ENCODE measurements at places on chromosomes 16 and 17.

DNA sequence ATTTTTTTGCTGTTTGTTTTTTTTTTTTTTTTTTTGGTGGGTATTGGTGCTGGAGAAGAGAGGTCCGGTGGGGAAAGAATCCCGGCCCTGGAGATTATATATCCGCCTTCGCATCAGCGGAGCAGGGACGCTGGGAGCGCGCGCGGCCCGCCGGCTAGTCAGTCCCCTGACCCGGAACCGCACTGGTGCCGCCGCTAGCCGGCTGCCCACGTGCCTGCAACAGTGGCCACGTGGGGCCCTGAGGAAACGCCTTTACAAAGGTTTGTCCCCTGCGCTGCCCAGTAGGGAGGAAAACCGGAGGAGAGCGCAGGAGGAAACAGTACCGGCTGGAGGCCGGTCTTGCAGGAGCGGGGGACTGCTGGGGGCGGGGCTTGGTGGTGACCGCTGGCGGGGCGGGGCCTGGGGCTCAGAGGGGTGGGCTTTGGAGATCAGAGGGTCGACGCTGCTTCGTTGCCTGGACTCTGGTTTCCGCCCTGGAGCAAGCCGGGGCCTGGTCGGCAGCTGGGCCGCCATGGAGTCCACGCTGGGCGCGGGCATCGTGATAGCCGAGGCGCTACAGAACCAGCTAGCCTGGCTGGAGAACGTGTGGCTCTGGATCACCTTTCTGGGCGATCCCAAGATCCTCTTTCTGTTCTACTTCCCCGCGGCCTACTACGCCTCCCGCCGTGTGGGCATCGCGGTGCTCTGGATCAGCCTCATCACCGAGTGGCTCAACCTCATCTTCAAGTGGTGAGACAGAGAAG lies at the start of gene G6PC3:
G6PC3 (plus strand) TSS at position 281 of the 743 bp plus-strand sequence; CDS start at position 512, 231 bp downstream.
- DNase-seq: peak; percentile 85

- no peak for DNase-seq
Measured at GRCh38 chr16:67914758-67915495, 16.7 kb downstream of the CTRL start.

GRCh38 chr16:73172973-73173709 lies 125.2 kb upstream of the ZFHX3 start:
- DNase-seq: no peak

DNA sequence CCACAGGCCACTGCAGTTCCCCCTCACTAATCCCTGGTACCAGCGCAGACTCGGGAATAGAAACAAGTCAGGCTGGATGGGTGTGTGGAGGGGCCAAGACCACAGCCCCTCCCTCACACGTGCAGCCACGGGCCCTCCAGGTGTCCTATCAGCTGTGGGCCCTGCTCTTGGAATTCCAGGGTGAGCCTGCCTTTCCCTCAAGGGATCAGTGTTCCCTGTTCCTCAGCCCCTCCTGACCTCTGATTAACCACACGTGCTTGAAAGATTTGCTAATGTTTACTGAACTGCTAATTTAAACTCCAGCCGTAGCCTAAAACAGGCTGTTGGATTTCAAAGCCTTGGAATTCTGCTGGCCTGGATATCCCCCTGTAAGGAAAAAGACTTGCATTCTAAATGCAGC lies 146.4 kb downstream of the SOCS1 start:
- no peak for DNase-seq

- no peak for DNase-seq
Measured at GRCh38 chr16:75502916-75503605, 7.8 kb upstream of the CHST6 start.

- DNase-seq: no peak
Measured at GRCh38 chr16:57977418-57978069, 6.6 kb upstream of the CNGB1 start.

DNA sequence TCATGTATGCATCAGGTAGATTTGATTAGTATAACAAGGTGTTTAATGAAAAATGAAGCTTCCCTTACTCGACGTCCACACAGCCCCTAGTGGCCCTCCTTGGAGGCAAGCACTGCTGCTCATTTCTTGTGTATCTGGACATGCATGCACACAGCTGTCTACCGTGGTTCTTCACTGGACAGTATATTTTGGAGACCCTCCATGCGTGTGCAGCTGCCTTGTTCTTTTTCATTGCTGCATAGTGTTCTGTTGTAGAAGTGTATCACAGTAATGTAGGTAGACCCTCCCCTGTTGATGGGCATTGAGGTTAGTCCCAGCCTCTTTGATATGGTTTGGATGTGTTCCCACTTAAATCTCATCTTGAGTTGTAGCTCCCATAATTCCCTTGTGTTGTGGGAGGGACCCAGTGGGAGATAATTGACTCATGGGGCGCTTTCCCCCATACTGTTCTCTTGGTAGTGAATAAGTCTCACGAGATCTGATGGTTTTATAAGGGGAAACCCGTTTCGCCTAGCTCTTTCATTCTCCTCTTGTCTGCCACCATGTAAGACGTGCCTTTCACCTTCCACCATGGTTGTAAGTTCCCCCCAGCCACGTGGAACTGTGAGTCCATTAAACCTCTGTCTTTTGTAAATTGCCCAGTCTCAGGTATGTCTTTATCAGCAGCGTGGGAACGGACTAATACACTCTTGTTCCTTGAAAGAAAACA lies 6.3 kb downstream of the CMIP start:
- no peak for DNase-seq

DNA sequence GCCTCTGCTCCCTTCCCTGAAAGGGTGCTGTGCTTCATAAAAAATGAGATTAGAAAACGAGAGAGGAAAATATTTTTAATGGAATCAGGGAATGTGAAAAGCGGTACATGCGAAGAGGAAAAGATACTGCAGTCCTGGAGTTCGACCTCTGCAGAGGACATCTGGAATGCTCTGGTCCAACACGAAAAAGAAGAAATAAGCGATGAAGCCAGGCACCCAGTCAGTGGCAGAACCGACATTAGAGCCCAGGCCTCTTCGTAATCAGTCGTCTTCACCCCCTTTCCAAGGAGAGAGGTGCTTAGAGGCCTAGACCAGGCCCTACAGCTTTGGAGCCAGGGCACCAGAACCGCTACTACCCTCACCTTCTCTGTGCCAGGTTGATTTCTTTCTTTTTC lies 459 bp upstream of the MARCHF10 start:
- DNase-seq: no peak

DNA sequence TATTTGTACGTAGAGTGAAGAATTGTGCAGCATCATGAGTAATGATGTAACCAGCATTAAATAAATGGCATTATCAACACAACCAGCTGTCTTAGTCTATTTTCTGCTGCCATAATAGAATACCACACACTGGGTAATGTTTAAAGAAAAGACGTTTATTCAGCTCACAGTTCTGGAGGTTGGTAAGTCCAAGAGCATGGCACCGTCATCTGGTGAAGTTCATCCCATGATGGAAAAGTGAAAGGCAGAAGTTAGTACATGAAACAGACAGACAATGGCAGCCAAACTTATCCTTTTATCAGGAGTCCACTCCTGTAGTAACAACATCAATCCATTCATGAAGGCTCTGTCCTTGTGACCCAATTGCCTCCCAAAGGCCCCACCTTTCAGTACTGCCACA lies 6.3 kb upstream of the GOSR2 start:
- DNase-seq: no peak

- DNase-seq: no peak
Measured at GRCh38 chr16:79191933-79192332, 408.6 kb downstream of the MAF start.

- DNase-seq: no peak
Measured at GRCh38 chr17:68572138-68572842, 28.9 kb downstream of the FAM20A start.

DNA sequence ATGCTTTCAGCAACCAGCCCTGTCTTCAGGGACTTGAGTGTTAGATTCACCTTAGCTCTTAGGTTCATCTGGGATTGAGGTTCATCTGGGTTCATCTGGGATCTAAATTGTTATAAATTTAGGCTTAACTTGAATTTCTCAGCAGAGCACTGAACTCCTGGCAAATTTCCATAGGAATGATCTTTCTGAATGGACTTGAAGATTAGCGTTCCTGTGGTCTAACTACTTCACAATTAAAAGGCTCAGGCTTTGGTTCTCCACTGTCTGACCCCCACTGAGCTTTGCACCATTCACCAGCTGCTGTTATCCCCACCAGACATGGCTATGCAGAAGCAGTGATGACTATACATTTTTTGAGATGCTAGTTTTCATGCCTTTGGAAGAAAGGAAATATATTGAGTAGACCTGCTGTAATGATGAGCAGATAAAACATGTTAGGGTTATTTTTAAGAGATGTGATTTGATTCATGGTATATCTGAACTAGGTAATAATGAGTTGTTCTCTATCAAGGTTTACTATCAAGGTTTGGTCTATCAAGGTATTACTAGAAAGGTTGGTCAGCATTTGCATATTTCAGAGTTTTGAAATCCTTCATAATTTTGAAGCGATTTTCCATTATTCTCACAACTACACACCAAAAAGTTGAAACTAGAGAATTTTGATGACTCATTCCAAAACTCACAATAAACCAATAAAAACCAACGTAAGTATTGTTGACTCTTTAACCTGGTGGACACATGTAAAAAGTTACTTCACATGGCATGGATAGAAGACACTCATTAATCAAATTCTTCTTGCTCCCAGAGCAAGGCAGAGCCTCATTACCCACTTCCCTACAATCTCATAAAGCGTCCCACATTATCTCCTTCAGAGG lies 71.7 kb downstream of the SNX11 start:
- DNase-seq: no peak

DNA sequence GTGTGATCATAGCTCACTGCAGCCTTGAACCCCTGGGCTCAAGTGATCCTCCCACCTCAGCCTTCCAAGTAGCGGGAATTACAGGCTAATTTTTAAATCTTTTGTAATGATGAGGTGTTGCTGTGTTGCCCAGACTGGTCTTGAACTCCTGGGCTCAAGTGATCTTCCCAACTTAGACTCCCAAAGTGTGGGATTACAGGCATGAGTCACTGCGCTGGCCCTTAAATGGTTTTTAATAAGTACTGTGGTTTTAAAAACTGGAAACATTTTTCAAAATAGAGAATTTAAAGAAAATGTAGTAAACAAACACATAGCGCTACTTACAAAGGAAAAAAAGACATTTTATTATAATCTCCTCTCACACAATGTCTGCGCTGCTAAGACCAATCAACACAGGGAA lies 32.2 kb downstream of the MARCHF10 start:
- no peak for DNase-seq

DNA sequence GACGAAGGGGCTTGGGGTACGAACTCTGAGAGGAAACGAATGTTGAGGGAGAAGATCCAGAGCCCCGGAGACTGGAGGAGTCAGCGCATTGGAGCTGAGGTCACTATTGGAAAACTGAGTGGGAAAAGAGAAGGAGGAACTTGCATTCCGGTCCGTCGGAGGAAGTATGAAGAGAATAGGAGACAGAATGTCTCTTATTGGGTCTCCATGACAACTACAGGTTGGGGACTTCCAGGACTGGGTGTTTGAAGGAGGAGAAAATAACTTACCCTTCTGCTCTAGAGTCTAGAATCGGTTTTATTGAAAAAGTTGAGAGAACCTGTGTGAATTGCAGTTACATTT lies 537 bp downstream of the GOSR1 start:
- peak; percentile 43 for DNase-seq

GRCh38 chr16:9365370-9365728 lies 273.9 kb downstream of the HAPSTR1 start:
- no peak for DNase-seq

DNA sequence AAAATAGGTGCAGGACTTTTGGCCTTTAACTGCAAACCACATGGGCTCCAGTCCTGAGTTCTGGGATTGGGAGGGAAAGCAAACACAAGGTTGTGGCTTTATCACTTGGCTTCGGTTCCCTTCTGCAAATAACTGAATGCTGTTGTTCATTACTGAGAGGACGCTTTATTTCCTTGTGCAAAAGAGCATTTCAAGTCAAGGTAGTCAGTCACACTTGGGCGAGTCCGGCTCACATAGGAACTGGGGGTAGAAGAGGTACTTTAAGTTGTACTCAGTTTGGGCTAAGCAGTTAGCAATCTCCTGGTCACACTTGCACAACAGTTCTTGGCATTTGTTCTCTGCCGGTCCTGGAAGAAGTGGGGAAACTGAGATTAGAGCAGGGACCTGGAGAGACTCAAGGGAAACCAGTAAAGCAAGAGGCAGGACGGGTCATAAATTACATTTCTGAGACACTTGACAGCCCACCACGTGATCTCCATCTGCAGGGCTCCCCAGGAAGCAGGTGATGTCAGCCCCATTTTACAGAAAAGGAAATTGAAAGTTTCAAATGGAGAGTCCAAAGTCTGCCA lies 21.6 kb downstream of the PLA2G10 start:
- DNase-seq: no peak

DNA sequence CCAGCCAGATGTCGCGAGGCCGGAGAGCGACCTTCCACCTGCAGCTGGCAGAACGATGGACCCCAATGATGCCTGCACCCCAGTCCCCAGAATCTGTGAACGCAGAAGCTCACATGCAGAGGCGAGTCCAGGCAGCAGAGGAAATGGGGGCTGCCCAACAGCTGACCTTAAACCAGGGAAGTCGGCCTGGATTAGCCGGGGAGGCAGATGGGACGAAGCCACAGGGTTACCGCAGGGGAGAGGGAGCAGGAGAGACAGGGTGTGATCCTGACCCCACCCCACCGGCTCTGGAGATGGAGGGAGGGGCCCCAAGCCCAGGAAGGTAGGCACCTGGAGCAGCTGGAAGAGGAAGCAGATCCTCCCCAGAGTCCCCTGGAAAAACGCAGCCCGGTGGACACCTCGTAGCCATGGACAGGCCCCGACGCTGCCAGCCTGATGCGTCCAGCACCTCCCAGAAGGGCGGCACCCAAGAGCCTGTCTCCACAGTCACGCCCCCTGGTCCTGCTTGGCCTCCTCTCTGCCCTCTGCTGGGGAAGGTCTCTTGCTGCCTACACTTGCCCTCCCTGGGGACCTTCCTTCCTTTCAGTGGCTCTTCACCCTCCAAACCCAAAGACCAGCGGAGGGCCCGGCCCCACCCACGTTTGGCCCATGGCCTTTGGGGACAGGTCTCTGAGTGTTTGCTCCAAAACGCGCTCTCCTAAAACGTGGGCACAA lies 37.3 kb downstream of the PIEZO1 start:
- peak; percentile 31 for DNase-seq

DNA sequence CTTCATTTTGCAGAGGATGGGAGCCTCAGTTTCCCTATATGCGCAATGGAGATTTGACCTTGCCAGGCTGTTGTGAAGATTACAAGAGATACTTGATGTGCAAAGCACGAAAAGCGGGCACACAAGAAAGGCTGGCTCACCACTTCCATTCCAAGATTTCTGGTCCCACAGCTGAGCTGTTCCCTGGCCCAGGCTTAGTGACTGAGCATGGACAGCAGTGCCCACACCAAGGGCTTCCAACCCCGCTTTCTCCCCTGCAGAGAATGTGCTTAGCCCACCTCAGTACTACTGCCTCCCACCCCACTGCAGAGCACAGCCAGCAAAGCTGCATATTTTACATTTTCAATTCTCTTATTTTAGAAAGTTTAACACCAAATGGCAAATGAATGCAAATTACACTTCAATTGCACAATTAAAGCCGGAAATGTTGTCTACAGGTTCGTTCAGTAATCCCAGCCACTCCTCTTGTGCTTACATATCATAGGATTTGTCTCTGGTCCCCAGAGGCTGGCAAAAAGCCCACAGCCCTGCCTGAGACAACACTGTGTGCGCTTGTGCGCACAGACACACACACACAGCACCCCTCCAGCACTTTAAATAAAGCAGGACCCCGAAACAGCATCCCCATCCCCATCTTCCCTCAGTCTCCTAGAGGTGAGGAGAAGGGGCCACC lies 51.8 kb downstream of the VAC14 start:
- no peak for DNase-seq

GRCh38 chr16:86217891-86218270 lies 292.4 kb upstream of the FOXF1 start:
- no peak for DNase-seq

Data from CD4-positive, alpha-beta T cell treated with Interleukin-1 beta for 1 hour (primary cell).